ENCODE measurements at places on chromosomes 1 and 21. TPM values are rescaled to one million over a fixed set of nuclear protein-coding genes. Genes with fewer than 3 reads are reported as not detected.

AADACL3 gene
- not detected for total RNA-seq

RAB7B gene
- total RNA-seq = 0.98 TPM

OLFML2B gene
- total RNA-seq = 20.3 TPM

MAP3K7CL gene
- 10.0 TPM for total RNA-seq

CD84 gene
- not detected for total RNA-seq

FHL3 gene
- total RNA-seq = 23.9 TPM

NPPB gene
- total RNA-seq = not detected

FNDC10 gene
- 3.4 TPM for total RNA-seq

ZNF436 gene
- total RNA-seq = 21.1 TPM

CLCA4 gene
- not detected for total RNA-seq

SLC16A4 gene
- 18.5 TPM for total RNA-seq

BCL2L15 gene
- total RNA-seq = not detected

MARK1 gene
- total RNA-seq = 3.7 TPM

RYR2 gene
- total RNA-seq = under 0.01 TPM

MMEL1 gene
- total RNA-seq = 2.8 TPM

HSD17B7 gene
- total RNA-seq = 13.3 TPM

LDLRAD1 gene
- not detected for total RNA-seq

CD244 gene
- not detected for total RNA-seq

ASCL5 gene
- total RNA-seq = not detected

CFAP45 gene
- total RNA-seq = 2.2 TPM

DNAH14 gene
- total RNA-seq = 19.7 TPM

TNFRSF8 gene
- total RNA-seq = not detected

C1orf141 gene
- total RNA-seq = not detected

LRRC42 gene
- total RNA-seq = 57.8 TPM

IRF6 gene
- 0.20 TPM for total RNA-seq

DCST2 gene
- not detected for total RNA-seq

FAM3B gene
- total RNA-seq = 0.10 TPM

FAM167B gene
- total RNA-seq = not detected

ATP5PB gene
- total RNA-seq = 707 TPM

MAP3K21 gene
- total RNA-seq = not detected

CDC7 gene
- 17.8 TPM for total RNA-seq

HES4 gene
- 0.48 TPM for total RNA-seq

MAP10 gene
- 7.3 TPM for total RNA-seq

CD5L gene
- total RNA-seq = 0.12 TPM

C1orf105 gene
- not detected for total RNA-seq

NR5A2 gene
- total RNA-seq = 0.29 TPM

CDCA8 gene
- total RNA-seq = 48.3 TPM

VTCN1 gene
- not detected for total RNA-seq

SLC44A5 gene
- total RNA-seq = 0.12 TPM

AIRE gene
- total RNA-seq = 0.10 TPM

Measured in RPMI7951 (cell line).